Stimulated activated CD8-positive, alpha-beta memory T cell treated with anti-CD3 and anti-CD28 coated beads, Interleukin-15, amount 100 ng/mL, for 1 hour (primary cell): ENCODE measurements at places on chromosomes 5 and 9.

- DNase-seq, result no peak
Measured at GRCh38 chr9:10633785-10634184, 21.0 kb upstream of the PTPRD start.

DNA sequence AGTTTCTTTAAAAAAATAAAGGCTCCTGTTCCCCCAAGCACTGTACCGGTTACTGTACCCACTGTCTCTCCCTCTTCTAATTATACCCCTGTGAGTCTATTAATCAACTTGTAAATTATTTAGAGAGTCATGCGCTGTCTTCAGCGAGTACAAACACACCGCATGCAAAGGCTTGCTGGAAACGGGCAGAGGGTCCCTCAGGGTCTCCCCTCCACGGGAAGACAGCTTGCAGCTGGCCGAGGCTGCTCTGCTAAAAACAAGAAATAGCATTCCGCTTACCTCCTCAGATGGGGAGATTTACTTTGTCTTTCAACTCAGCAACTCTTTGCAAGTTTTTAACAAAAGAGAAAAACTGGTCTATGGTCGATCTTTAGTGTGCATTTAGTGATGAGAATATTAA, 71.8 kb downstream of the AK8 start:
- no peak for DNase-seq

GRCh38 chr5:125537661-125538060, 791.2 kb upstream of the ZNF608 start:
- DNase-seq, result no peak

GRCh38 chr5:59491945-59492344, 401.6 kb downstream of the PDE4D start:
- no peak for DNase-seq

GRCh38 chr9:70112981-70113380, 69.3 kb downstream of the MAMDC2 start:
- DNase-seq, result no peak

DNA sequence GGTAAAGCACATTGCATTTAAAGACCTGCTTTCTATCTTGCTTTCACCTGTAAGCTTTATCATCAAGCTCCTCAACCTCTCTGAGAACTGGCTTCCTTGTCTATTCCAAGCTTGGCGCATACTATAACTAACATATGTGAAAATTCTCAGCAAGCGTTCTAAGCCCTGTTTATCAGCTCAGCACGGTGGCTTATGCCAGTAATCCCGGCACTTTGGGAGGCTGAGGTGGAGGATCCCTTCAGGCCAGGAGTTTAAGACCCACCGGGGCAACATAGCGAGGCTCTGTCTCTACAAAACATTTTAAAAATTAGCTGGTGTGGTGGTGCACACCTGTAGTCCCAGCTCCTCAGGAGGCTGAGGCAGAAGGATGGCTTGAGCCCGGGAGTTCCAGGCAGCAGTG, 1.6 kb upstream of the ATP6V0E1 start:
- no peak for DNase-seq

DNA sequence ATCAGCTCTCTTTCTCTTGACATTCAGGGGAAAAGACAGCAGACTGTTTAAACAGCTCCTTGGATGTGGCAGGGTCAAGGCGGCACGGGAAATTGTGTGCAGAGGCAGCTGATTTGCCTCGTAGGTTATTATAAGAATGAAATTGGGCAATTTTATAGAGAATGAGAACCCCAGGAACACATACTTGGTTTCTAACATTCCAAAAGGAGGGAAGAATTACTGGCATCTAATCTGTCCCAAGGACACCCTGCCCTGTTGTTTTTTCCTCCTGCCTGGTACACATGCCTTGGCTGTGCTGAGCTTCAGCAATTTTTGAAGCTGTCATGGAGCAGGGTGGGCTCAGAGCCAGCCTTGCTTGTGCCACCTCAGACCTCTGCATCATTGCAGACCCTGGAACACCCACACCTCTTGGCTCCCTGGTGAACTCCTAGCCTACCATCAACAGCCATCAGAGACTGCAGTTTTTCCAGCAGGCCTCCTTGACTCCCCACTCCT, 143.6 kb downstream of the BOD1 start:
- DNase-seq, result no peak

GRCh38 chr5:32534041-32534440, 51.3 kb upstream of the SUB1 start:
- no peak for DNase-seq

- no peak for DNase-seq
Measured at GRCh38 chr9:82488313-82489200, 500.0 kb downstream of the SPATA31D1 start.

DNA sequence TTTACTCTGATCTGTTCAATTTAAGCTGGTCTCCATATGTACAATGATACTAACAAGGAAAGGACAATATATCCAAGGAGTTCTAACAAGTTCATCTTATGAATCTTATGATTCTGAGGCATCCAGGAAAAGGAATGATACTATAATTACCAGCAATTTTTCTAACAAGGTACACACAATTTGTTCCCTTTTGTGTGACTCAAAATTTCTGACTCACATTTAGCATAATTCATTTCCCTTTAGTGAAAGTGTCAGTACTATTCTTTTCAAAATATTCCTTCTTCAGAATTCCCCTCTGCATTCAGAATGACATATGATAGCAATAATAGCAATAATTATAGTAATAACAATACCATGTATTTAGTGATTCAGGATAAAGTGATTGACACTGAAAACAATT, 594.8 kb downstream of the DMRTA1 start:
- DNase-seq, result no peak

DNA sequence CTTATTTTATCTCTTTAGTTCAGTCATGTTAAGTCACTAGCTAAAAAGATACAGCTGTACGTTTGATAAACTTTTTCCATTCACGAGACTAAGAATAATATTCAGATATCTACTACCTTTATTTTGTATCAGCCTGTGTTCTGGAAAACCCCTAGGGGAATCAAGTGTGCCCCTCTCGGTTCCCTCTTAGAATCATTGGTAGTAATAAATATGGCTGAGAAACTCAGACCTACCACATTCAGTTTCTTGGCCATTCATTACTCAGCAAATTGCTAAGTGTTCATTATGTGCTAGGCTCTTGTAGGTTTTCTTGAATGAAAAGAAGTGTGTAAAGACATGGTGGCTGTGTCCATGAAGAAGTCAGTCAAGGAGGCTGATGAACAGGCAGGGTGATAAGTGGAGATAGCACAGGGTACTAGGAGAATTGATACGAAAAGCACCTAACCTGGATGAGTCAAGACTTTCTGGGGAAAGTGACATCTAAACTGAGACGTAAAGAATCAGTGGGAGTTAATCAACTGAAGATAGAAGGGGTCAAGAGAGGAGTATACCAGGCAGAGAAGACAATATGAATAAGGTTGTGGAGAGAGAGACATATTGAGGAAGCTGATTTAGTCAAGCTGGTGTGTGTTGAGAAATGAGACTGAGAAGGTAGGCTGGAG, 86.2 kb downstream of the CSNK1G3 start:
- DNase-seq, result no peak

- DNase-seq, result no peak
Measured at GRCh38 chr9:135719472-135719871, 17.5 kb downstream of the KCNT1 start.

GRCh38 chr5:55236800-55237199, 3.4 kb upstream of the CCNO start:
- DNase-seq, result no peak
